ENCODE measurements at places on chromosomes 16 and 17.

DNA sequence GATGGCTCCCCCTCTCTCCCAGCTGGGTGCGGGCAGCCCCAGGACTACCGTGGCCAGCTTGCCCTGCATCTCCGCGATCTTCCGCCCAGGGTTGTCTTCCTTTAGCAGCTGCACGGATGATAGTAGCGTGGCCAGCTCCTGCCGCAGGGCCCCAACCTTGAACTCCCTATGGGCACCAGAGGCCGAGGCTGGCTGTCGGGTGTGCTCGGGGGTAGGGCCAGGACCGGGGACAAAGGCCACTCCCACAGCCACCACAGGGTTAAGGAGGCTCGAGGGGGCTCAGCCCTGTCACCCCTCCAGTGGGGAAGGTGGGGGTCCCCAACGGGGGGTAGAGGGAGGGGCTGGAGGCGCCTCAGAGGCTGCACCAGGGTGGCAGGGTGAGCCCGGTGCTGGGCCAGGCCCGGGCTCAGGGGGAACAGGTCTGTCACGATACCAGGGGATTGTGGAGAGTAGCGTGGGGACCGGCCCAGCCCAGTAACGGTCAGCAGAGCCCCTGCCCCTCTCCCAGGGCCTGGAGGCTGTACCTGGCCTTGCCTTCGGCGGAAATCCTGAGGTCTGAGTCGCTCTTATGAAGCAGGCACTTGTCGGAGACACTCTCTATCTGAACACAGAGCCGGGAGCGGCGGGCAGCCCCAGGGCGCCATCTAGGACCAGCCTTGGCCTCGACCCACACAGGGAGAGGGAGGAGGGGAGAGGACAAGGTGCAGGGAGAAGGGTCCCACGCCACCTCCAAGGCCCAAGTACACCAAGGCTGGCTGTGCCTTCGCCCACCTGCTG, 5.2 kb downstream of the PERCC1 start:
- DNase-seq, result no peak

DNA sequence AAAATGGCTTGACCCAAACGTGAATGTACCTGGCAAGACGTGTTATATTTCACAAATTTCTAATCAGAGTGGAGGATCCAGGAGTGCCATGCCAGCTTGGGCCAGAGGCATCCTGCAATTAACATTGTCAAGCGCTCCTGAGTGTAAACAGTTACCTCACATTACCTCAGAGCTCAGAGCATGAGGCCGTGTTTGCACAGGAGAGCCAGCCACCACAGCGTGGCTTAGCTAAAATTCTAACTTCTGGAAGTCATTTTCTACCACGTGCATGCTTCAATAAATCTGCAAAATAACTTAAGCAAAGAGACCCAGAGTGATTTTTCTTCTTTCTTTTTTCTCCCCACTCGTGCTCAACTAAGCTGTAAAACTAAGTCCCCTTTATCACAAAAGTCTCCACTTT, 769.0 kb downstream of the KCNJ2 start:
- DNase-seq, result no peak

GRCh38 chr16:53891409-53892139, 187.6 kb downstream of the FTO start:
- no peak for DNase-seq

DNA sequence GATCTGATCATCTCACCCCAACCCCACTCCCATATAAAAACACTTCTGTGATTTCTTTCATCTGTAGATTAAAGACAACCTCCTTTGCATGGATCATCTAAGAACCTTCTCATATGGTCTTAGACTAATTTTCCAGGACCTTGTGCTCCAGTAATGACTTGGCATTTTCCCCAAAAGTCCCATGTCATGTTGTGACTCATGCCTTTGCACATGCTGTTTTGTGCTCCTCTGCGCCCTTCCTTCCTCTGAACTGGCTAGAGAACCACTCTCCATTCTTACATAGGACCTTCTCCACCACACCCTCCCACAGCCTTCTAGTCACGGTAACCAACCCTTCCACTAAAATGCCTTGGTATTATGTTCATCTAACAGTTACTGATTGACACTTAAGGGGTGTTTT, 99.5 kb upstream of the AXIN2 start:
- DNase-seq, result no peak

DNA sequence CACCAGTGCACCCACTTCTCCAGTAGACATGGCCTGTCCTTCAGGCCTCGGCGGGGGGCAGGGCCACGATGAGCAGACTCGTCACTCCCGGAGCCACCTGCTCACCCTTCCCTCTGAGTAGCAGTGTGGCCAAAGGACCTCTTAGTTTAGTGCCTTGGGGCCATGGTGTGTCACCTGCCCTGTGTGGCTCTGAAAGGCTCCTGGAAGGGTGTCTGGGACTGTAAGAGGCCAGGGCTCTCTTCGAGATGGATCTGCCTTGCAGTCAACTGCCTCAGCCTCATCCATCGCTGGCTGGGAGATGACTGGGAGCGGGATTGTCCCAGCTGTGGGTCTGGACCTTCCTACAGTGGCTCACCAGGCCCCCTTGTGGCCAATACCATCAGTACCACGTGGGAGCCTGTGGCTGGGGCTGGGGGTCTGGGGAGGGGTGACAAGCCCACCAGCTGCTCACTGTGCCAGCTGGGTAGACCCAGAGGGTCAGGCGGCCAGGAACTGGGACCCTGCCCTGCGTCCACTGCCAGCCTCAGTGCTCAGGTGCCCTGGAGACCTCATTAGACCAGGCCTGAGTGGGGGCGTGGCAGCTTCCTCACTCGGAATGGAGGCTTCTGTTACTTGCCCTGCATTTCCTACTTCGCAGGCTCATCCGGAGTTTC, 133.4 kb downstream of the OR1D5 start:
- DNase-seq, result peak; percentile 19

GRCh38 chr17:49471089-49471683, 23.9 kb upstream of the NGFR start:
- no peak for DNase-seq

GRCh38 chr17:13420418-13420826, 181.3 kb downstream of the HS3ST3A1 start:
- no peak for DNase-seq

DNA sequence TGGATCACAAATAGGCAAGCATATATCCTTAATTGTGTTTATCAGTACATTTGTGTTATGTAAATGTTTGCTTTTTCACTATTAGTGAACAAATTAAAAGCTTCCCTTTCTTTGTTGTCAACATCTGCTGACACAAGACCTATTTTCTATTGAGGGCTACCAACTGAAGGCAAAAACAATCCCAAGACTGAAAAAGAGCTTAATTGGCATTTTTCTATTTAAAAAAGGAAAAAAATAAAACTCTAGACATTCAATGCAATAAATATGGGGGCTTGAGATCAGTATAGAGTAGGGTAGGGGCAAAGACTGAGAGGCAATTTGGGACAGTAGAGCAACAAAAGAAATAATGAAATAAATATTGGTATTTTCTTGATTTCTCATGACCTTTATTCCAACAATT, 24.2 kb downstream of the OMG start:
- DNase-seq, result no peak

GRCh38 chr16:72834499-72834898, 213.4 kb downstream of the ZFHX3 start:
- no peak for DNase-seq

DNA sequence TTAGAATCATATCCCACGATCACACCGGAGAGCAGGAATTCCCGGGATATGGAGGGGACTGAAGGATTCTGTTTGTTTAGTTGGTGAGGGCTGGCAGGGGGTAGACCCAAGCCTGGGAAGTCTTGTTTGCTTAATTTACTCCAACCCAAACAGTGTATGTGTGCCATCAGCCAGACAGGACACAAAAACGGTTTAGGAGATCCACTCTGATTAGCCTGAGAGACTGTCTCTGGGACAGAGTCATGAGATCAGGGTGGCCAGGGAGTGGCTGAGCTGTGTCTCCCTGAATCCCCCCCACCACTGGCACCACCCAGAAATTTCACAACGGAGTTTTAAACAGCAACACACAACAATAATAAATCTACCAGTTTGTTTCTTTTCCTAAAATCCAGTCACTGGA, 127.0 kb downstream of the RBFOX3 start:
- DNase-seq, result no peak

DNA sequence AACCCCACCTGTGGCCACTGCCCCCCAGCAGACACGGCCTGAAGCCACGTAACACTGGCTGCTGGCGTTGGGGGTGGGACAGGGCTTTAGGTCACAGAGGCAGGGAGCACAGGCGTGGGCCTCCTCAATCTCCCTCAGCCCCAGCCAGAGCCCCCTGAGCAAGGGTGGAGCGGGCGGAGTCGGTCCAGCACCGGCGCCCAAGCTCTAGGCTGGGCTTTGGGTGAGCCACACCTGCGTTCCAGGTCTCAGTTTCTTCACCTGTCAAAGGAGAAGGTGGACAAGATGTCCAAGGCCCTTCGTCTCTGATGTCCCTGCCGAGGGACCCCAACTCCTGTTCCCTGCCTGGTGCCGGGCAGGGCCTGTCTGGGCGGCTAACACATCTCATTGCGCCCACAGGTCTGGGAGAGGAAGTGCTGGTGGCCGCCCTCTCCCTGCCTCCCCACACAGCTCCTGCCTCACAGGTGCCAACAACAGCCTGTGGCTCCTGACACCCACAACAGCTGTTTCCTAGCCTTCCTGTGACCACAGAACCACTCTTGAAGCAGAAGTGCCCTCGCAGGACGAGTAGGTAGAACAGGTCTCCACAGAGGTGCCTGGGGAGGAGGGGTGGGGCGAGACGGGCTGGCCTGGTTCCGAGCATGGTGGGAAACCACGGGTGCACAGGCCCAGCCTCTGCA, 12.0 kb downstream of the FAM83G start:
- no peak for DNase-seq

DNA sequence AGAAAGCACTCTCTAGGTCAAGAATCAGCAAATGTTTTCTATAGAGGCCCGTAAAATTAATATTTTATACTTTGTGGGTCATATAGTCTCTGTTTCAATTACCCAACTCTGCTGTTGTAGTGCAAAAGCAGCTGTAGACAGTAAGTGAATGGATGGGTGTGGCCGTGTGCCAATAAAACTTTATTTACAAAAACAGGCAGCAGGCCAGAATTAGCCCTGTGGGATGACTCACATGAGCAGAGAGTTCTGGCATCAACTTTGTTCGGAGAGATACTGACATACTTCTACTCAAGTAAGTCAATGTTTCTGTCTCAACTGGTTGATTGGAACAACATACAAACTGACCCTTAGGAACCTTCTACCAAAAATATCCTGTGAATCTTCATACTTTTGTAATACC, 616.2 kb downstream of the MAF start:
- no peak for DNase-seq

- no peak for DNase-seq
Observed at GRCh38 chr17:63774141-63774968, at the start of gene DDX42. Gene DDX42 (plus strand): TSS chr17:63774170. CDS start chr17:63787050, 12,880 bp downstream.

DNA sequence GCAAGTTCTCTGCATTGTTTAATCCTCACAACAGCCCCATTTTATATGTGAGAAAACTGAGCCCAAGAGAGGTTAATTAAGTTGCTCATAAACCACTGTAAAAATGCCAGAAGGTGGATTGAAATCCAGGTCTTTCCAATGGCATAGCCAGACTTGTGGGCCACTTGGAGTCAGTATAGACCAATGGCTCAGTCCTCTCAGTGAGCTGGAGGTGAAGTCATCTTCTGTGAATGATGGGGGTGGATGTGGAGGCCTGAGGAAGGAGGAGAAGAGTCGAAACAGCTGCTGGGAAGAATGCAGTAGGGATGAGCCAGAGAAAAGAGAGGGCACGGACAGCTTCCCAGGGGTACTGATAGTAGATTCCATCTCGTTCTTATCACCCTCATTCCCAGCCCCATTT, 213.4 kb downstream of the SOX9 start:
- no peak for DNase-seq

DNA sequence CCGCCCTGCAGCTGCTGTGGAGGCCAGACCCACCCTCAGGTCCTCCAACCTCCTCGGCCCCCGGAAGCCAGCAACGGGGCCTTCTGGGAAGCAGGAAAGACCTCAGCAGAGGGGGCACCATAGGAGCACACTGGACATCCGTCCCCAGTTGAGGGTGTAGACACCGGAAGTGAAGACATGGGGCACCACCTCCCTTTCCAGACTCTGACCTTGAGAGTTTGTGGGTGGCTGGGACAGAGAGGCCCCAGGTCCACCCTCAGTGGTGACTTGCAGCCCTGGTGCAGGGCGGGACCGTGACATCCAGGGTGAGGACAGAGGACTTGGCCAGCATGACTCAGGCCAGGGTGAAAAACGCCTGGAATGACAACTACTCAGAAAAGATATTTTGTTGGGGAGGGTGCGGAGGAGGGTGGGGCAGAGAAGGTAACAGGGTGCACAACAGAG, 19.9 kb downstream of the CEP295NL start:
- DNase-seq, result no peak

- no peak for DNase-seq
Observed at GRCh38 chr16:23020084-23020483, 129.2 kb downstream of the USP31 start.

DNA sequence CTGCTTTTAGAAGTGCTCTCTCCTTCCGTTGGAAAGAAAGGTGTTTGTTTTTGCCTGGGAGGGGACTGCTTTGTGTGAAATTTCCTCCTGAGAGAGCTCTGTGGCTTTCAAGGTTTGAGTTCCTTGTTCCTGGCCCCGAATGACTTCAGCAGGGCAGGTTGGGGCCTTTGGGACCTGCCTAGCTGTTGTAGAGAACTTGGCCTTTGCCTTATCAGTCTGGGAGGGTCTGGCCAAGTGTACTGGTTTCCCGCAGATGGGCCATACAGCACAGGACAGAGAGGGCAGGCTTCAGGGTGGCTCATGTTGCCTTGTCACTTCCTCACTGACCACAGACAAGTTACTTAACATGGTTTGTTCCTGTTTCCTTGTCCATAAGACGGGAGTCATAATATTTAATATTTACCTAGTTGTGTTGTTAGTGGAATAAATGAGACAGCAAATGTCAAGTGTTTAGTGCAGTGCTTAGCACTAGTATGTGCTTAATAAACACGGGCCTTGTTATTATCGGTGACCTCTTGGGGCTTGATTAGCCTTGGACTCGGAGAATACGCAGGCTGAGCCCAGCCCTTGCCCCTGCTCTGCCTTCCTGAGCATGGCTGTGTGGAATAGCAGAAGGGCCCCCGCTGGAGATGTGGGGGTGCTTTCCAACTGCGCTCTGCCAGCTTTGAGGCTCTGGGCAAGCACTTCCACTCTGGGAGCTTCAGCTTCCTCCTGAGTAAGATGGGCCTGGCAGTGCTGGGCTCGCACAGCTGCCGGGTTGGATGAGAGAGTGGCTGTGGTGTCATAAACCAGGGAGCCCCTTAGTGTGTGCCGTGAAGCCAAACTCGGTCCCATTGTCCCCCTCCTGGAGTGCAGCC, 6.6 kb downstream of the PRSS8 start:
- no peak for DNase-seq

GRCh38 chr17:12348476-12348875, 317.2 kb upstream of the MYOCD start:
- DNase-seq, result no peak

- DNase-seq, result no peak
Observed at GRCh38 chr16:75931043-75931442, 204.8 kb upstream of the CPHXL start.

DNA sequence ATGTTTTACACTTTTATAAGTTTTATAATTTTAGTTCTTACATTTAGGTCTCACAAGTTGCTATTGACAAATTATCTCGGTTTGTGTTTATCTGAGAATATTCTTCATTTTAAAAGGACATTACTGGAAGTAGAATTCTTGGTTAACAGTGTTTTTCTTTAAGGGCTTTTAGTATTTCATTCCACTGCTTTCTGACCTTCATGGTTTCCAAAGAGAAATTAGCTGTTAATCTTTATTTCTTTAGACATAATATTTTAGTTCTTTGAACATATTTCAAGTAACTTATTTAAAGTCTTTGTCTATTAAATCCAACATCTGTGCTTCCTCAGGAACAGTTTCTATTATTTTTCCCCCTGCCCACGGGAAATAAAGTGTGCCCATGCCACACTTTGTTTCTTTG, 240.1 kb upstream of the AXIN2 start:
- DNase-seq, result no peak

GRCh38 chr16:35599429-35600160, 2140.2 kb downstream of the TP53TG3F start:
- DNase-seq, result no peak

GRCh38 chr16:51951668-51952298, 595.2 kb downstream of the TOX3 start:
- DNase-seq, result no peak
